ENCODE measurements at places on chromosomes 2 and 18. TPM values are rescaled to one million over a fixed set of nuclear protein-coding genes. Genes with fewer than 3 reads are reported as not detected.

FAM210A gene
- total RNA-seq, result 21.8 TPM

C2orf68 gene
- total RNA-seq, result 86.2 TPM

PLEK gene
- total RNA-seq, result 88.7 TPM

ZNF804A gene
- 14.3 TPM for total RNA-seq

- DNase-seq, result peak; percentile 25
Measured at GRCh38 chr2:64318476-64318748, 135.6 kb upstream of the LGALSL start.

- no peak for DNase-seq
Measured at GRCh38 chr2:218776488-218776887, 5.5 kb upstream of the CYP27A1 start.

- DNase-seq, result no peak
Measured at GRCh38 chr2:215191477-215191876, 53.1 kb upstream of the ABCA12 start.

DNA sequence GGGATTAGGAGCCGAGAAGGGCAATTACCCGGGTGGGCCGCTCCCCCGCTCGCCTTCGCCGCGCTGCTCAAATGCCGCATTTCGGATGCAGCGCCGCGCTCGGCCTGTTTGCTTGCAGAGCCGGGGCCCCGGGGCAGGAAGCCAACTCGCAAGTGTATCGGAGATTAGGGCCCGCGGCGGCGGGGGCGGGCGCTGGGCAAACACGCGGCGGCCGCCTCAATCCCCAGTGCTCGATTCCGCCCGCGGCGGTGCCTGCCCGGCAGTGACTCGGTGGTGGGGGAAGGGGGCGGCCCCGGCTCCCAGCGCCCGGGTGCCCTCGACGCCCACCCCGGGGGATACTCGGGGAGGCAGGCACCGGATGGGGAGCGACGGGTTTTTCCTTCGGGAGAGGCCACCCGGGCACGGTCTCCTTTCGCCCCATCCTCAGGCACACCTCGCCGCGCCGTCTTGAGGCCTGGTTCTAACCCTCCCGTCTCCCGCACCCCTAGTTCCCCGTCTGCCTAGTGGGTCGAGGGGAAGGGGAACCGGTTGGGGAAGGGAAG, 26.6 kb upstream of the NOTO start:
- DNase-seq, result no peak

- no peak for DNase-seq
Measured at GRCh38 chr2:220036431-220036830, 409.0 kb downstream of the SLC4A3 start.

DNA sequence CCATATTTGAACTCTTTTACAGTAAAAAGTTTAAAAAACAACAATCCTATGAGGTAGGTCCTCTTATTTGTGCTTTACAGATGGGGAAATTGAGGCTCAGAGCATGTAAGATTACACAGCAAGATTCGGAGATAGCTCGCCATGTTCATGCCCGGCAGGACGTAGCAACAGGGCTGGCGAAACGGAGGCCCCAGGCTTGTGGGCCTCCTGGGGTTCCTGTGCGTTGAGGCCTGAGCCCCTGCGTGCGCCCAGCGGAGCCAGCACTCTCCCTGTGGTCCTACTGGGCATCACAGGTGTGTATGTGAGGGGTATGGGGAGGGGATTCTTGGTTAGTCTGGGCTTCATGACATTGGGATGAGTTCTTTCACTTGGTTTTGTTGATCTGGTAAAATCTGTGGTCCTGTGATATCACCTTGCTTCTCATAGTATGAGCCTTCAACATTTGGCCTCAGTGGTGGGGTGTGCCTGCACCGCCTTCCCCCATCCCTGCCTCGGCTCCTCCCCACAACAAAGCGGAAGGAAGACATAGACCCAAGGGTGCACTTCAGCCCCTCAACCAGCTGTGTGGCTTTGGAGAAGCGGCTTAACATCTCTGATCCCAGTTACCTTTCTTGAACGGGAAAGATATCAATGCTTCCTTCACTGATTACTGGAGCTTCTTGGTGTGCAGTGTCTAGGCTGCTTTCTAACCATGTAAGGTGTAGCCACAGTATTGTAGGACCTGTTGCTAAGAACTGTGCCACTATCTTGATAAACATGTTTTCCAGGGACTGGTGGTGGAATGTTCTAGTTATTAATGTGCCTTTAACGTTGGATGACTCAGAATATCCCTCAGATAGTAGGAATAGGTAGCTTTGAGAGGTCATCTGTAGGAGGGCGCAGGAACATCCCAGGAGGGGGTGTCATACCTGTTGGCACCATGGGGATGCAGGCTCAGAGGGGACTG, 37.2 kb downstream of the HPCAL1 start:
- no peak for DNase-seq

Data from OCI-LY7 (cell line).